GM03348 (cell line): ENCODE measurements at places on chromosomes 7 and 10.

DNA sequence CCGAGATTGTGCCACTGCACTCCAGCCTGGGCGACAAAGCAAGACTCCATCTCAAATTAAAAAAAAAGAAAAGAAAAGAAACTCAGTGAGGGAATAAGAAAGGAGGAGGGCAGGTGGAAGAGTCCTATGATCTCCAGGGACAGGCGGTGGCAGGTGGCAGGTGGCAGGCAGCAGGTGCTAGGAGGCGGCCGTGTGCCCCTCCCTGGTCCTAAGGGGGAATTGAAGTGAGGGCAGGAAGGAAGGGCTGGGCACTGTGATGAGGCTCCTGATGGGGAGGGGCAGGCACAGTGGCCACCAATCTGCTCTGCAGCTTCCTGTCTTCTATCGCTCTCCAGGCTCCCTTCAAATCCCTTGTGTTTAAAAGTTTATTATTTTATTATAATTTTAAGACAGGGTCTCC lies 41.2 kb upstream of the UBE3C start:
- DNase-seq, result no peak

DNA sequence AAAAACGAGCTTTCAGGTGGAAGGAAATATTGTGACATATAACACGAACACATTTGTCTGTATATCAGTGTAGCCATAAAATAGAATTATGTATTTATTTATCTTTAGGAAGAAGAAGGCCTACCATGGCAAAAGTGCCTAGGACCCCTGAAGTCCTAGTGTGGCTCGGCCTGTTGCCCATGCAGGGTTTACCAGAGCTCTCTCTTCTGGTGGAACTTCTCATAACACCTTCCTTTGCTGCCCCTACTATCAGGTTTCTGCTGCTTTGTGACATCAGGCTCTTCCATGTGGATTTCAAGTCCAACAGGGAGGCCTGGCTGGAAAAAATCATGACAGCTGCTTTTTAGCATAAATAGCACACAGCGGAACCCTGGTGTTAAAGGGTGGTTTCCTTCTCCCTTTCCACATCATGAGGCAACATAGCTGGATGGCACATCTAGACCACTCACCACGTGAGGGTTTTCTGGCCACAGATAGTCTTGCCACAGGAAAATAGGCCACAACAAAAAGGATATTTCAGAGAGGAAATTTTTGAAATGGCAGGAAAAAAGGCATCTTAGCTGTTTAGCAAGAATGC lies 44.8 kb upstream of the ADO start:
- DNase-seq, result no peak

GRCh38 chr10:113609704-113610108 lies 54.1 kb downstream of the NRAP start:
- DNase-seq, result no peak

- no peak for DNase-seq
These were observed 351.1 kb downstream of the ACTR3B start for GRCh38 chr7:153110606-153111005.

- peak; percentile 63 for DNase-seq
These were observed 49.9 kb downstream of the DNAJC1 start for GRCh38 chr10:21953585-21954057.

DNA sequence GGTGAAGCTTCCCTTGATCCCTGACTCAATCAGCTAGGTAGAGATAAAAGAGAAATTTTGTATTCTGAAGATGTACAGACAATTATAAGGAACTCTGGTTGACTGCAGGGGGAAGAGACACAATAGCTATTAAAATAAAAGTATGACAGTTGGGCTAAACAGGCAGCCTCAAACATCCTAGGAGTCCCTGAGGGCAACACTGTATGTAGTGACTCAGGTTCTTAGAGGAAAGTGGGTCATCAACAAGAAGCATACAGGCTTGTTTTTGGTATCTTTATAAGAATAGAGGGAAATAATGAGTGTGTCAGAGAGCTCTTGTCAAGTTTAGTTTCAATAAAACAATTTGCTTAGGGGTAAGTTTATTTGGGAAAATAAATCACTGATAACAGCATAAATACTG lies 150.3 kb downstream of the AUTS2 start:
- no peak for DNase-seq

- no peak for DNase-seq
These were observed 80.5 kb downstream of the ELAPOR2 start for GRCh38 chr7:86978808-86979506.

DNA sequence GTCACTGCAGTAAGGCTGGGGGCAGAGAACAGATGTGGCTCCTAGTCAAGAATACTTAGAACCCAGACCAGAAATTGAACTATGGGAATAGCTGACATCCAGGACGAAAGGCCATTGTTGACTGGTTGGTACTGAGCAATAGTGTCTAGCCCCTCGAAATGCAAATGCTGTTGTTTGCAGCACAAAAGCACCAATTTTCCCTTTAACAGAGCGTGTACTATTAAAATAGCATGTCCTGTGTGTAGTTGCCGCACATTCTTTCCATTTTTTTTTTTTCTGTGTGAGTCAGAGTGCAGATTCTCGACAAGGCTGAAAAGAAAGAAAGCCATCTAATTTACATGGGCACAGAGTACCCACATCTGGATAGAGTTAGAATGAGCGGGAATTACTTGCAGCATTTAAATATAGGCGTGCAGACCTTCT lies 302.4 kb downstream of the PTEN start:
- DNase-seq, result peak; percentile 62

GRCh38 chr10:31058795-31059703 lies 27.4 kb upstream of the ZNF438 start:
- no peak for DNase-seq

DNA sequence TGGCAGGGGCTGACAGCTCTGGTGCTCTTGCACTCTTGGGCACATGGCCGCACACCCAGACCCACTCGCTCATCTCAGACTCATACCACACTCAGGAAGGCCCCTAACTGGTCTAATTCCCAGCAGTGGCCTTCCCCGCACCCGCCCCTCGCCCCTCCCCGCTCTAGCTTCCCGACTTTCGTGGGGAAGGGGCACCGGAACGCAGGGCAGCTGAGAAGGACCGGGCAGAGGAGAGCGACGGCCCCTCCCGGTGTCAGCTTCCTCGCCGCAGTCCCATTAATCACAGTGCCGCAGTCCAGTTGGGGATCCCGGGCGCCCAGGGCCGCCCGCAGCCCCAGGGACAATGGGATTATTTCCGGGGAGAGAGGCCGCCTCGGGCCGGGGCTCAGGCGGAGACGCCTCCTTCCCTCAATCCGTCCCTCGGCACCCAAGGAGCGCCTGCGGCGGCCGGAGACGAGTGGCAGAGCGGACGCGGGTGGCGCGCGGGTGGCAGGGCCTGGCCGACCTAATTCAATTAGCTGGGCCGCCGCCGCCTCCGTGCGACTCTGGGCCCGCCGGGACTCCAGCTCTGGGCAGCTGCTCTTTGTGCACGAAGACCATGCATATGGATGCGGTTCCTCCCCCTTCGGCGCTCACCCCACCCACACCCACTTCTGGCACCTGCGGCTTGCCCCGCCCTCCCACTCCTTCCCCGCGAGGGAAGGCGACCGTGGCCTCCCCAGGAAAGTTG lies 7.8 kb upstream of the TLX1 start:
- no peak for DNase-seq

- DNase-seq, result no peak
These were observed 104.3 kb downstream of the TYW1 start for GRCh38 chr7:67100956-67101361.

DNA sequence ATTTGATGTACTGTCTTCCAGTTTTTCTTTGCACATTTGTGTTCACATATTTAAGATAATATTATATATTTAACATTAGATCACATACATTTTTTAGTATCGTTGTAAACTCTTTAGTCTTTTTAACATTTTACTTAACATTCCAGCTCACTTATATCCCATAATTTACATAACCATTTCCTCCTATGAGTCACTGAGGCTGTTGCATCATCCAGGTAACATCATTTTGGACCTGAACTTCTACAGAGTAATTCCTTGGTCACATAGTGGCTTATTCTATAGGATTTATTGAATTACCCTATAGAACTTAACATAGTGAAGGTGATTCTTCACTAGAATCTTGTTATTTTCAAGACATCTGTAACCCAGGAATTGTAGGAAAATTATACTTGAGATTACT lies 194.4 kb downstream of the POU6F2 start:
- no peak for DNase-seq

GRCh38 chr10:66819691-66820090 lies 106.1 kb upstream of the LRRTM3 start:
- DNase-seq, result peak; percentile 7

DNA sequence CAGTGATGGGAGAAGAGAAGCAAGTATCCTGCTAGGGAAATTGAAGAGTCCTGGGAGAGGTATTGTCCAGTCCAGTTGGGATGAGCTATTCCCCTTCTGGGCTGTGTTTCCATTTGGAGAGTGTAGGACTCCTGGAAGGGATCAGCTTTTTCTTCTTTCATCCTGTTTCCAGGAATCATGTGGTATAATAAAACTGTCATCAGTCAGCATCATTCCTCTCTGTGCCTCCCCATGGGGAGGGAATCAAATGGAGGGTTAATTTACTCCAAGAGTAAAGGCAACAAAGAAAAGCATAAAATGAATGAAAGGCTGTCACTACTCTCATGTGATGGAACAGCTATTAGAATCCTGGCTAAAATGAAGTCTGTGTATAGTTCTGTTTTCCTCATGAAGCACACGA lies 429.9 kb downstream of the SORCS3 start:
- DNase-seq, result no peak

DNA sequence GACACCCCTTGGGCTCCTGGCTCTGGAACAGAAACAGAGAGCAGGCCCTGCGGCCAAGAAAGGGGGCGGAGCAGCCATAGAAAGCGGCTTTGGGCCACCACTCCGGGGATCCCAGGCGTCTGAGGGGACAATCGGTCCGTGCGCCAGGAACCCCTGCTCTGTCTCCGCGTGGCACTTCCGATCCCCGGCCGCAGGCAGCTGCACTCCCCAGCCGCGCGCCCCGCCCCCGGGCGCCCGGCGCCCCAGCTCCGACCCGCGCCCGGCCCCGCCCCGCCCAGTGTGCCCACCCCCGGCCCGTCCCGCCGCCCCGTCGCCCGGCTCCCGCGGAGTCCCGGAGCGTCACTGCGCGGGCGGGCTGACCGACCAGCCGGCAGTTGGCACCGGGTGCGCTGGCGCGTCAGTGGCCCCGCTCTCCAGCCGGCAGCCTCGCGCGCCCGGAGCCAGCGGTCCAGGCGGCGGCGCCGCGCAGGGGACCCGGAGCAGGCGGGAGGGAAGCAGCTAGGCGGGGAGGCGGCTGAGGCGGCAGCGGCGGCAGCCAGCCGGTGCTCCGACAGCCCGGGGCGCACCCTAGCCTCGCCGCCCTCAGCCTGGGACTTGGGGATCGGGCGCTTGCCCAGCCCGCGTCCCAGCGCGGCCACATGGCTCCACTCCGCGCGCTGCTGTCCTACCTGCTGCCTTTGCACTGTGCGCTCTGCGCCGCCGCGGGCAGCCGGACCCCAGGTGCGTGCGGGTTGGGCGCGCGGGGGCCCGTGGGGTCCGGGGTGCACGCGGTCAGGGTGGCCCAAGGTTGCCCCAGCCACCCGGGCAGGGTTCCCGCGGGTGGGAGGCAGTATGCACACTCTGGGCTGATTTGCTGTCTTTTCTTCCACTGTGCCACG lies at the start of gene ADAMTS14:
Gene ADAMTS14, plus strand, starts transcription at position 342 of the 878 bp plus-strand sequence. Its CDS starts 297 bp downstream, at position 639.
- DNase-seq, result peak; percentile 77

DNA sequence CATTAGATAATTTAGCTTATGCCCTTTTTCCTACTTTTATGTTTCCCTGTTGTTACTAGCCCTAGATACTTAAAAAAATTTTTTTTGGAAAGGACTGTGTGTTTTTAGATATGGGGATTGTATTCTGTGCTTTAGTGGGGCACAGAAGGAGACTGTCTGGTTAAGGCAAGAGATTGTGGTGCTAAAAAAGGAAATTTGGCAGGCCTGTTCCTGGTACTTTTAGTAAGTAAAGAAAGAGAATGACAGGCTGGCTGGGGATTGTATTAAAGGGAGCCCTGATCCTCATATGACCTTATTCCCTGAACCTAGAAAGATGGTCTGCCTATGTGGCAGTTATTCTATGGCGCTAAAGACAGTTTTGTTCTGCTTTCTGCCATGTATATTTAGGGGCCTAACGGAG lies 74.8 kb downstream of the AUTS2 start:
- DNase-seq, result no peak

GRCh38 chr10:11235771-11236170 lies 218.1 kb downstream of the CELF2 start:
- no peak for DNase-seq

GRCh38 chr7:37385787-37386186 lies 62.9 kb downstream of the ELMO1 start:
- no peak for DNase-seq

DNA sequence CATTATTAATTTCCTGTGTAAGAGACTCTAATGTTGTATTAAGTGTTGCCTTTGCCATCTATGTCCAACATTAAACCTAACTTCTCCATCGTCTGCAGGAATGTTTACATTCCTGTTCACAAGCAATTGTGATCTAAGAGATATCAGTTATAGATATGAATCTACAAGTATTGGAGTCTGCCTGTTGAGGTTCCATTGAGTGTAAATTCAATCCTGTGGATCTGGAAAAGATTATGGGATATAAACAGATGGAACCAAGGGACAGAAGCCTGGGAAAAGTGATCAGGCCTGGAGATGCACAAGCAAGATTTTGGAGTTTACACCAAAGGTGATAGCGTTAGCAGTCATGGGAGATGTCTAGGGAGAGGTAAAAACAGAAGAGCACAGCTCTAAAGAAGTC lies 135.5 kb downstream of the LSMEM1 start:
- no peak for DNase-seq

- DNase-seq, result no peak
These were observed 43.5 kb upstream of the CHST3 start for GRCh38 chr10:71920540-71921323.

GRCh38 chr7:16465469-16466361 lies at the start of gene SOSTDC1:
Gene SOSTDC1 (minus strand): TSS chr7:16465738. CDS start chr7:16465668, 70 bp downstream.
- DNase-seq, result no peak

DNA sequence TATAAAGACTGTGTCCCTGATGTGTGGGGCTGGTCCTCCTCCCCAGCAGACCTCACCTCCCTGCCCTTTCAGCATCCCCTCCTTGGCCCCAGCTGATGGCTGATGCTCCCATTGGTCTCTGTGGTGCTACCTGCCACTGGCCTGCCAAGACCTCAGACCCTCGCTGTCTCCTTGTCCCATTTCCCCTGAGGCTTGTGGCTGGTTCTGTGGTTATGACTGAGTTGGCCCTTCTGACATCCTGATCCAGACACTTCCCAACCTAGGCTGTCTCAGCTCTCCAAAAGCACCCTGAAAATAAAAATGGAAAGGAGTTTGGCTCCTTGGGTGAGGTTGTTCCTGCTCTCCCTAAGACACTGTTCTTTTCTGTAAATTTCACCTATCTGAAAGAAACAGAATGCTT lies 214.2 kb downstream of the RPS24 start:
- DNase-seq, result no peak

GRCh38 chr10:104521901-104522694 lies 119.0 kb upstream of the SORCS3 start:
- DNase-seq, result no peak

DNA sequence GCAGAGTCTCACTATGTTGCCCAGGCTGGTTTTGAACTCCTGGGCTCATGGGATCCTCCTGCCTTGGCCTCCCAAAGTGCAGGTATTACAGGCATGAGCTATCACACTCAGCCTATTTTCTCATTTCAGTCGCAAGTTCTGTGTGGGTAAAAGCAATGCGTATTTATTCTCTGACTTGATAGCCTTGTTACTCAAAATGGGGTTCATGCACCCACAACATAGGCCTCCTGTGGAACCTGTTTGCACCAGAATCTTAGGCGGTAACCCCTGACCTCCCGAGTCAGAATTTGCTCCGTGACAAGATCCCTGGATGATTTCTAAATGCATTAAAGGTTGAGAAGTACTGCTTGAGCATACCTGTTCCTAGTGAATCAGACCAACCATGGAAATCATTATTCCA lies 7.3 kb downstream of the IL2RA start:
- no peak for DNase-seq

- DNase-seq, result peak; percentile 21
These were observed 40.3 kb downstream of the NRCAM start for GRCh38 chr7:108415821-108416536.

- DNase-seq, result no peak
These were observed 648.5 kb upstream of the NRP1 start for GRCh38 chr10:33982995-33983394.
